Upper lobe of right lung (tissue), 1 donor: ENCODE measurements at places on chromosomes 2 and 18.

- DNase-seq = no peak
These were observed 349.1 kb downstream of the ANAPC1 start for GRCh38 chr2:111534910-111535352.

- DNase-seq = no peak
These were observed 212.7 kb downstream of the KLHL29 start for GRCh38 chr2:23597687-23598086.

DNA sequence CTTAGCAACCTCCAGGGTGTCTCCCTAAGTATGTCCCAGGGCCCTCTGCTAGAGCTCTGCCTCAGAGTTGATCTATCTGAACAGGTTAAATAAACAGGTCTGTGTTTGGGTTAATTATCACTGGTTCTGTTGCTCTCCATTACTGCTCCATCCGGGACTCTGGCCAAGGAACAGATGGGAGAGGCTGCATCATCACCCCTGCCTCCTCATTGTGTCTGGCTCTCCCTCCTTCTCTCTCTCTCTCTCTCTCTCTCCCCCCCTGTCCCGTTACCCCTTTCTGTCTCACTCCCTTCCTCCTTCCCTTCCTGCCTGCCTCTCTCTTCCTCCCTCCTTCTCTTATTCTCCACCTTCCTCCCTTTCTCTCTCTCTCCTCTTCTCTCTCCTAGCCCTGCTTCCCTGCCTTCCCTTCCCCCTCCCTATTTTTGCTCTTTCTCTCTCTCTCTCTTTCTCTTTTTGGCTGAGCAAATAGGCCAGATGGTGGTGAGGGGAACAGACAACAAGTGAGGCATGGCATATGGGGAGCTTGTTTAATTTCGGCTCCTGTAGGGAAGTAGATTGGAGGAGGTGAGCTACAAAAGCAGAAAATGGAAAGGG, 62.1 kb downstream of the SETBP1 start:
- DNase-seq = no peak

- no peak for DNase-seq
These were observed 45.4 kb downstream of the GEMIN6 start for GRCh38 chr2:38823386-38823785.

- DNase-seq = peak; percentile 77
These were observed 559 bp downstream of the HOXD1 start for GRCh38 chr2:176188774-176189680.

DNA sequence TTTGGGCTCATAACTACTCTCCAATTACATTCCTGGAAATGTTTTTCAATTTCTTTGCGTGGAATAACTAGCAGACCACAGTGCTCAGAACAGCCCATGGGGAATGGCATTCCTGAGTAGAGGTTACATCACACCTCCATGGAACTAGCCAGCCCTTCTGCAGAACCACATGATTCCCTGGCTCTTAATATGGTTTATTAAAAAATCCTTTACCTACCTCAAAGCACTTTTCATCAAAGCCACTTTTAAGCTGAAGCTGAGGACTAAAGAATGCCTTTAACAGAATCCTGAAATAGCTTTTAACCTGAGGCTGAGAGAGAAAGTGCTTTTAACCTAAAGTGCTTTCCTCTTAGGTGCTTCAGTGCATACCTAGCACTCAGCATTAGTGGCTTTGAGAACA, 376.3 kb downstream of the ARHGAP15 start:
- DNase-seq = no peak

GRCh38 chr2:61710711-61711110, 143.1 kb downstream of the FAM161A start:
- DNase-seq = no peak

GRCh38 chr2:21423854-21424253, 300.1 kb downstream of the TDRD15 start:
- no peak for DNase-seq

DNA sequence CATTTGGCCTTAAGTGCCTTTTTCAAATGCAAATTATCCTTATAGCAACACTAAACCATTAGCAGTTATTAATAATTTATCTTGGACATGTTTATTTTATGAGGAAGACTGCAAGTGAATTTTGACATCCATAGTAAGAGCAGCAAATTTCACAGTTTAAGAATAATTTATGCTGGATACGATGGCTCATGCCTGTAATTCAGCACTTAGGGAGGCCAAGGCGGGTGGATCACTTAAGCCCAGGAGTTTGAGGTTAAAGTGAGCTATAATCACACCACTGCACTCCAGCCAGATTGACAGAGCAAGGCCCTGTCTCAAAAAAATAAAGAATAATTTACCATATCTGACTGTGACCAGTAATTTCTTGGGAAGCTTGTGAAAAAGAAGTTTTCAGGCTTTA, 286.2 kb downstream of the TMX3 start:
- DNase-seq = no peak

GRCh38 chr2:206260188-206261012, 14.1 kb upstream of the ZDBF2 start:
- DNase-seq = no peak

- no peak for DNase-seq
These were observed 81.5 kb downstream of the RBM43 start for GRCh38 chr2:151180123-151180522.
